Upper lobe of right lung (tissue), 1 donor: ENCODE measurements at places on chromosomes 12 and 14. TPM values are rescaled to one million over a fixed set of nuclear protein-coding genes. Genes with fewer than 3 reads are reported as not detected.

Gene RD3L
- total RNA-seq: not detected

Gene INHBC
- total RNA-seq: not detected

Gene AQP6
- 0.35 TPM for total RNA-seq

Gene SLC38A6
- 24.3 TPM for total RNA-seq

Gene BTBD7
- 38.2 TPM for total RNA-seq

Gene ANAPC5
- 83.8 TPM for total RNA-seq

Gene PTPN21
- total RNA-seq: 70.6 TPM

Gene ACVRL1
- total RNA-seq: 223 TPM

Gene DHH
- total RNA-seq: 2.1 TPM

DNA sequence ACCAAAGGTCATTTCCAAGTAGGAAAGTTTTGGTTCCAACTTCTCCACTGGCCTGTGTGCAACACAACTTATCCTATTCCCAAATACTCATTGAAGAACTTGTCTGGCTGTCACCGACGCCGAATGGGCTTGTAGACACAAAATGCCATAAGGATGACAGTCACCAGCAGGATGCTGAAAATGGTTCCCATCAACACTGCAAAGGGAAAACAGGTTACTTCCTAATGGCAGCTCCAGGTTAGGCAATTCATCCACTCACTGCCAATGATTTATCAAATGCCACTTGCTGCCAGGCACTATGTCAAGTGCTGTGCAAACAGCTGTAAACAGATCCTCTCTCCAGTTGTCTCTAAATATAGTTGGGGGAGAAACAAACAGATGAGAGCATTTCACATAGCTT lies 6.1 kb downstream of the C12orf76 start:
- no peak overlapping the region for H3K4me3 ChIP-seq
- no peaks in the 10 kb centered on the region for H3K27me3 ChIP-seq
- no peak for DNase-seq
- H3K27ac ChIP-seq: no peak overlapping the region
- peaks cover 42% of the 10 kb centered on the region for H3K36me3 ChIP-seq
- peaks cover 36% of the 10 kb centered on the region for H3K4me1 ChIP-seq

DNA sequence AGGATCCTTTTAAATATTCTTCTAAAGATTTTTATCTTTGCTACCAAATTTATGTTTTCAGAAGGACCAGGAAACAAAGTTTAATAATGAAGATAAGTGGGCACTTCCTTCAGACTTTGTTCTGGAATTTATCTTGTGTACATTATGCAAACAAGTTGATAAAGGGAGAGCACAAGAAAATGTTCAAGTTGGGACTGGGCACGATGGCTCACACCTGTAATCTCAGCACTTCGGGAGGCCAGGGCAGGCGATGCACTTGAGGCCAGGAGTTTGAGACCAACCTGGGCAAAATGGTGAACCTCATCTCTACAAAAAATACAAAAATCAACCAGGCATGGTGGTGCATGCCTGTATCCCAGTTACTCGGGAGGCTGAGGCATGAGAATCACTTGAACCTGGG lies 4.6 kb downstream of the PLBD1 start:
- no peaks in the 10 kb centered on the region for H3K36me3 ChIP-seq
- peaks cover 11% of the 10 kb centered on the region for H3K4me1 ChIP-seq
- H3K27ac ChIP-seq: no peak overlapping the region
- no peak overlapping the region for H3K4me3 ChIP-seq
- H3K27me3 ChIP-seq: no peaks in the 10 kb centered on the region
- DNase-seq: no peak

GRCh38 chr14:86915406-86915805 lies 1077.6 kb downstream of the GALC start:
- no peak overlapping the region for H3K27ac ChIP-seq
- H3K4me3 ChIP-seq: no peak overlapping the region
- DNase-seq: no peak
- H3K36me3 ChIP-seq: no peaks in the 10 kb centered on the region

DNA sequence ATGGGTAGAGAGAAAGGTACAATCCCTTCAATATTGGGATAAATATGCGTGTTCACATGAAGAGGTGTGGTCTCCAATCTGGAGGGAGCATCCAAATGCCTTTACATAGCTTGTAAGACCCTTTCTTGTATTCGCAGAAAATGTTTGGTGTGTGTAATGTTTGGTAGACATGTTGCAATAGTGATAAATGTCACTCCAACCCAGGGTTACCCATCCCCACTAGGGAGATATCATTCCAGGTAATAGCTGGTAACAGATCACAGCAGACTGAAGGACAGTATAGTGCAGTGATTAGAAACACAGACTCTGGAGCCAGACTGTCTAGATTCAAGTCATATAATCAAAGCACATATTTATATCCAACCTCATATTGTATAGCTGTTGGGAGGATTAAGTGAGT lies 733.6 kb upstream of the TBX3 start:
- no peaks in the 10 kb centered on the region for H3K27me3 ChIP-seq
- no peak for DNase-seq
- H3K4me1 ChIP-seq: no peaks in the 10 kb centered on the region

DNA sequence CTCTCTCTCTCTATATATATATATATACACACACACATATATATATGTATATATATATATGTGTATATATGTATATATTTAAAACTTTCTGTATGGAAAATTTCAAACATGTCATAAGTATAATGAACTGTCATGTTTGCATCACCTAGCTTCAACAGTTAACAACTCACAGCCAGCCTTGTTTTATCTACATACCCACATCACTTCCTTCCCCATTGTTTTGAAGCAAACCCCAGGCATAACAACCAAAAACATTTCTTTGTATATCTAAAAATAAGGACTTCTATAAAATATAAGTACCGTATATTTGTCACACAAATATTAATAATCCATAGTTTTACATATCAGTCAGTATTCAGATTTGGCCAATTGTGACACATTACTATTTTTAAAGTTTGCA lies 57.4 kb downstream of the PAPOLA start:
- H3K4me1 ChIP-seq: no peaks in the 10 kb centered on the region
- H3K36me3 ChIP-seq: peaks cover 88% of the 10 kb centered on the region
- H3K27me3 ChIP-seq: no peaks in the 10 kb centered on the region
- DNase-seq: no peak

DNA sequence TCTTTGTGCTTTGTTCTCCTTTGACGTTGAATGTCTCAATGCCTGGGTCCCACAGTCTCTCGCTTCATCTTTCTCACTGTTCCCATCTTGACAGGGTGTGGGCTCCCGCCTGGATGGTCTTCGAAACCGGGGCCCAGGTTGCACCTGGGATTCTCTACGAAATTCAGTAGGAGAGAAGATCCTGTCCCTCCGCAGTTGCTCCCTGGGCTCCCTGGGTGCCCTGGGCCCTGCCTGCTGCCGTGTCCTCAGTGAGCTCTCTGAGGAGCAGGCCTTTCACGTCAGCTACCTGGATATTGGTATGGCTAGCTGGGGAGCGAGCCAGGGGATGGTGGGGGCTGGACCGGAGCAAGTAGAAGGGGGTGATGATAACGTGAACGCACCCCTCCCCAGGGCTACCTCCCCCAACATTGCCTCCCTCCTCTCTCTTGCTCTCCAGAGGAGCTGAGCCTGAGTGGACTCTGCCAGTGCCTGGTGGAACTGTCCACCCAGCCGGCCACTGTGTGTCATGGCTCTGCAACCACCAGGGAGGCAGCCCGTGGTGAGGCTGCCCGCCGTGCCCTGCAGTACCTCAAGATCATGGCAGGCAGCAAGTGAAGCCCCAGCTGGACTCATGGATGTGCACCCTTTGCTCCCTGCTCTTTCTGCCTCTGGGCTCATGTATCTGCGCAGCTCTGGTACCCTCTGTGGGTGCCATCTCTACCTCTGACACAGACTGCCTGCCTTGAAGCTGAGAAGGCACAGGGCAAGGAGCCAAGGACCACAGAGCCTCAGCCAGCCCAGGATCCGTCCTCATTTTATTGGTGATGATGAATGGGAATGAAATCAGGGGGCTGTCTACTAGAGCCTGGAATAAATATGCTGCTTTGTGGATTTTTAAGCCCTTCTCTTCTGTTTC lies 1.5 kb downstream of the NPFF start:
- no peak for DNase-seq
- H3K4me1 ChIP-seq: peaks cover 24% of the 10 kb centered on the region
- peaks cover 29% of the 10 kb centered on the region for H3K36me3 ChIP-seq
- H3K27ac ChIP-seq: no peak overlapping the region

DNA sequence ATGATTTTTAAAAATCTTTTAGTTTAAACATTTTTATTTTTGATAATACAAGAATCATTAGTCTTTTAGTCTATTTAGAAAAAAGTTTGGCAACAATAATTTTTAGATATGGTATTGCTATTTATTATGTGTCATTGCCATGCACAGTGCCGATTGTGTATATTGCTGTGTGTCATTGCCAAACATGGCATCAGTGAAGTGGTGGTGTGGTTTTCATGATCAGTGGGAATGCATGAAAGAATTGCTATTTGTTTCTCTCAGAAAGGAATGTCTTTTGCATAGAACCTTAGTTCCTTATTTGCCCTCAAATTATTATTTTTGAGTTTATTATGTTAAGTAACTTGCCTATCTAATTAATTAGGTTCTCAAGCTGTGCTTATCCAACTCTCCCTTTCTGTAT lies 397.5 kb upstream of the PDE3A start:
- H3K27me3 ChIP-seq: no peaks in the 10 kb centered on the region
- no peak overlapping the region for H3K4me3 ChIP-seq
- H3K27ac ChIP-seq: no peak overlapping the region
- peaks cover 5% of the 10 kb centered on the region for H3K4me1 ChIP-seq

DNA sequence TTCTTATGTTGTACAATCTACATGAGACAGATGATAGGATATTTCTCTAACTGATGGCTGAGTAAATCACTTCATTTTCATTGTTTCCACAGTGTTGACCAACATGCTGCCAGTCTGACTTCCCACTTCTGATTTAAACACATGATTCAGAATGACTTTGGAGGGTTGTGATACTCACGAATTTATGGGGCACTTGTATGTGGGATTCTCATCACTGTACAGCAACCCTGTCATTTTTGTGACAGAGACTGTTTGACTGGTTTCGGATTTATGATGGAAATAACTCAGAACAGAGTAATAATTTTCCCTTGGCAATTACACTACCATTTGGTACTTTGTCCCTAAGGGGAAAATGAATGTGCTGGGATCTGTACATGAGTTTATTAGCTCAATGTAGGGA lies 333.8 kb downstream of the TRHDE start:
- no peaks in the 10 kb centered on the region for H3K4me1 ChIP-seq
- DNase-seq: no peak
- no peaks in the 10 kb centered on the region for H3K36me3 ChIP-seq
- no peak overlapping the region for H3K27ac ChIP-seq
- H3K4me3 ChIP-seq: no peak overlapping the region

GRCh38 chr14:105201156-105201924 lies 20.2 kb upstream of the NUDT14 start:
- H3K36me3 ChIP-seq: no peaks in the 10 kb centered on the region
- peak overlapping the region; percentile 30 for H3K27ac ChIP-seq
- H3K27me3 ChIP-seq: peaks cover 33% of the 10 kb centered on the region
- DNase-seq: no peak
- peaks cover 53% of the 10 kb centered on the region for H3K4me1 ChIP-seq
- H3K4me3 ChIP-seq: no peak overlapping the region

DNA sequence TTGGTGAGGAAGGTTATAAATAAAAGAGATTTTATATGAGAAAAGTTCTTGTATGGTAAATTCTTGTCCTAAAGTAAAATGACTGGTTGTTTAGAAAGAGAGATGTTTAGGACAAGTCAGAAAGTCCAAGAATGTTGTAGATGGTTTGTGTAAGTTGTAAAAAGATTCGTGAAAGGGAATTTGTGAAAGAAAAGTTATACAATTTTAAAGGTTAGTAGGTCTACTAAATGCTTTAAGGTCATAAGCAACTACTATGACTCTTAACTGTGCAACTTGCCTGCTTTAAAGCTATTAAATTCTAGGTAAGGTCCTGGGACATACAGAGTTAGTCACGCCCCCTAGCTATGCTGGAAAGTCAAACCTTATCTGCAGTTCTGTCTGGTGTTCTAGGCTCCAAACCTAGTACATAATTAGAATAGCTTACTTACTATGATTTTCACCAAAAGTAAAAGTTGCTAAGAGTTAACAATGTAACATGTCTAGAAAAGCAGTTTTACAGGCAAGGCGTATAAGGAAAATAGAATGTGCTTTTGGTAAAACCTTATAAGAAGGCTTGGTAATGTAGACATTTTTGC lies 11.2 kb upstream of the DHRS2 start:
- H3K4me1 ChIP-seq: peaks cover 2% of the 10 kb centered on the region
- H3K4me3 ChIP-seq: no peak overlapping the region
- DNase-seq: no peak
- no peaks in the 10 kb centered on the region for H3K27me3 ChIP-seq
- no peak overlapping the region for H3K27ac ChIP-seq

DNA sequence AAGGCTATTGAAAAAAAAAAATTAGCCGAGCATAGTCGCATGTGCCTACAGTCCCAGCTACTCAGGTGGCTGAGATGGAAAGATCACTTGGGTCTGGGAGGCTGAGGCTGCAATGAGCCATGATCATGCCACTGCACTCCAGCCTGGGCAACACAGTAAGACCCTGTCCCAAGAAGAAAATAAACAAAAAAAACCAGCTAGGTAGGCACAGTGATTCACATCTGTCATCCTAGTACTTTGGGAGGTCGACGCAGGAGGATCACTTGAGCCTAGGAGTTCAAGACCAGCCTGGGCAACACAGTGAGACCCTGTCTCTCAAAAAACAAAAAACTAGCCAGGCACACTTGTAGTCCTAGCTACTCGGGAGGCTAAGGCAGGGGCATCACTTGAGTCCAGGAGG lies 8.2 kb downstream of the SARNP start:
- no peak overlapping the region for H3K4me3 ChIP-seq
- H3K27ac ChIP-seq: no peak overlapping the region
- no peak for DNase-seq
- H3K36me3 ChIP-seq: peaks cover 41% of the 10 kb centered on the region

DNA sequence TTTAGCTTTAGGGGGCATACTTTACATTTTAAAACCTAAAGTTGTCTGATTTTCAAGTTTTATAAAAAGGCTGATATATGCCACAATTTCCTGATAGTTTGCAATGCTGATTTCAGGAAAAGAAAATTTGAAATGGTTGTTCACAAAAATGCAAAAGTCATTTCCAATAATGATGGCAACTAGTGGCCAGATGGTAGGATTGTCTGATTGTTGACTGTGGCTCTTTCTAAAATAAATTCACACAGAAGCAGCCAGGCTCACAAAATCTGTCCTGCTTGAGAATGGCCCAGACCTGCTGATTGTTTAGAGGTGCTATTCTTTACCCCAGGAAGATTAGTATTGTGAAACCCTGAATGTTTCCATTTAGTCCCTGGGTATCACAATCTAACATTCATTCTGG lies 220.3 kb downstream of the NELL2 start:
- H3K27ac ChIP-seq: no peak overlapping the region
- no peak for DNase-seq
- no peaks in the 10 kb centered on the region for H3K4me1 ChIP-seq
- H3K36me3 ChIP-seq: no peaks in the 10 kb centered on the region

DNA sequence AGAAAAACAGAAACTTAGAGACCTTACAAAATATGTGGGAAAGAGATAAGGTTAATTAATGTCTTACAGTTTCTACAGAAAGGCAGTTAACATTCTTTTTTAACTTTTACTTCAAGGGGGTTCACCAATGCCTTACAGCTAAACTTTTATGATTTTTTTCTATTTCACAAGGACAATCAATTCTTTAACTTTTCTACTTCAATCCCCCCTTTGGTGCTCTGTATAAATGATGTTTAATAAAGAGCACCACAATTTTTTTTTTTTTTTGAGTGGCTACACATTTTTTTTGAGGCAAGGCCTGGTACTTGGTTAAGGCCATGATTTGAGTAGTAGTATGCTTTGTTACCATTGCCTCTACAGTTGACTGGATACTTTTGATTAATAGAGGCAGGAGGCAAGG lies 279.6 kb downstream of the PRKD1 start:
- no peaks in the 10 kb centered on the region for H3K36me3 ChIP-seq
- no peak overlapping the region for H3K27ac ChIP-seq
- no peaks in the 10 kb centered on the region for H3K27me3 ChIP-seq
- no peak overlapping the region for H3K4me3 ChIP-seq
- no peaks in the 10 kb centered on the region for H3K4me1 ChIP-seq
